Activated naive CD8-positive, alpha-beta T cell treated with anti-CD3 and anti-CD28 coated beads for 36 hours (primary cell): ENCODE measurements at places on chromosomes 11 and 22. TPM values are rescaled to one million over a fixed set of nuclear protein-coding genes. Genes with fewer than 3 reads are reported as not detected.
A peak's percentile ranks its signal among the peaks of the same experiment; 100 is the strongest.

The TMPRSS5 gene
- 0.29 TPM for total RNA-seq

The SCO2 gene
- total RNA-seq: 6.0 TPM

- no peaks in the 10 kb centered on the region for H3K36me3 ChIP-seq
- peaks cover 8% of the 10 kb centered on the region for H3K27me3 ChIP-seq
- no peak overlapping the region for H3K27ac ChIP-seq
- peaks cover 13% of the 10 kb centered on the region for H3K4me1 ChIP-seq
These were observed 2.2 kb downstream of the PAK1 start for GRCh38 chr11:77471558-77472193.

GRCh38 chr11:129881570-129882170, 13.7 kb downstream of the NFRKB start:
- H3K36me3 ChIP-seq: peaks cover 41% of the 10 kb centered on the region
- H3K27me3 ChIP-seq: no peaks in the 10 kb centered on the region
- no peak overlapping the region for H3K4me3 ChIP-seq

The MYOD1 gene
- total RNA-seq: not detected

DNA sequence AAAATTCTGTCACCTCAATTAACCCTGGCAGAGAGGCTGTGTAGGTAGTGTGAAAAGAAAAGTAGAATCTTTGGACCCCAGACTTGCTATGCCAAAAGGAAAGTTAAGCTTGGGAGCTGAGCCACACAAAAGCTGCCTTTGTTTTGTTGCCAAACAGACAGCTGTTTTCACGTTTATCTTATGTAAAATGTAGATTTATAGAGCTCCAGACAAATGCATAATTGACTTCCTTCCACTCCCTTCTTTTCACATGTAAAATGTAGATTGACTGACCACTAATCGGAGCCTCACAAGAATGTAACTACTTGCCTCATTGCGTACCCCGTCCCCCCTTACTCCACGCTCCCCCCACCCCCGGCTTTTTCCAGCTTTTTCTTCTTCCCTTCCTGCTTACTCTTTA, 2302.2 kb upstream of the RAG2 start:
- H3K27ac ChIP-seq: no peak overlapping the region
- H3K36me3 ChIP-seq: no peaks in the 10 kb centered on the region
- H3K4me3 ChIP-seq: no peak overlapping the region
- H3K27me3 ChIP-seq: no peaks in the 10 kb centered on the region
- H3K4me1 ChIP-seq: no peaks in the 10 kb centered on the region

The E2F8 gene
- total RNA-seq: 16.2 TPM

DNA sequence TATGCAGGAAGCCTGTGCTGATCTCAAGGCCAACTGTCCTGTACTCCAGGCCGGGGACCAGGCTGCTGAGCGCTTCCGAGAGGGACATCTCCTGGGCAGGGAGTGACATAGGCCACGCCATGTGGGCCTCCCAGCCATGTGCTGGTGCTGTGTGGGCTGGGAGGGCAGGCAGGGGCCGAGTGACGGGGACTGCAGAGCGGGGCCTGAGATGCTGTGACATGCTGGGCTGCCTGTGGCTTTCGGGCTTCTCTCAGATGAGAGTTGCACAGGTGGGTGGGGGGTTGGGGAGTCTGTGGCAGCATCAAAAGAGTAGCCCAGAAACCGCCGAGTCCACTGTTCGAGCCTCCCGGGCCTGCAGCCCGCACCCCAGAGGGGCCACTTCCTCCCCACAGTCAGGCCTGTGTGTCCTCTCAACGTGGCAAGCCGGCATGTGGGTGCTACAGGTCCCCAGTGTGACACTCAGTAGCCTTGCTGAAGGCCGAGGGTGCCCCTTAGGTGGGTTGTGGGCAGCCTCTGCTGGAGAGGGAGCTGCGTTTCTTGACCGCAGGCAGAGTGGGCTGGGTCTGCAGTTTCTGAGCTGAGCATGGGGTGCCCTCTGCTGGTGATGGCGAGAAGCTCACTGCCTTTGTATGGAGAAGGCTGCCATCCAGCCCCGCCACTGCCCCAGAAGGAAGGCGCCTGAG, 101.2 kb downstream of the BCR start:
- DNase-seq: peak; percentile 78
- no peaks in the 10 kb centered on the region for H3K27me3 ChIP-seq
- H3K27ac ChIP-seq: peak overlapping the region; percentile 45
- H3K4me1 ChIP-seq: peaks cover 14% of the 10 kb centered on the region

The KDELR3 gene
- 1.3 TPM for total RNA-seq

The BRSK2 gene
- 0.97 TPM for total RNA-seq

The LRRC56 gene
- 1.4 TPM for total RNA-seq

DNA sequence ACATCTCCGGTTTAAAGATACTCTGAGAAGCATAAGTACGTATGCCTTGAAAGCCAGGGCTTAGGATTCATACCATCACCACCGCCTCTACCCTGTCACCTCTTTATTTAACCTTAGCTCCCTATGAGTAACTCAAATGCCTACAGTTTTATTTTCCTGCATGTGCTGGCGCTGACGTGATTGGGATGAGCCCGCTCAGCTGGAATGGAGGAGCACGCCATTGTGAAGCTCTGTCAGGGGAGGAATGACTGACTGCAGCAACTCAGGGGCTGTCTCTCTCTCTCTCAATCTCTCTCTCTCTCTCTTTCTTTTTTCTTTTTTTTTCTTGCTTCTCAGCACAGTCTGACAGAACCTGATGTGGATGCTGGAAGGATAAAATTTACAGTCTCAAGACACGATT, 12.4 kb downstream of the CAVIN3 start:
- H3K36me3 ChIP-seq: no peaks in the 10 kb centered on the region
- H3K4me1 ChIP-seq: no peaks in the 10 kb centered on the region
- H3K27me3 ChIP-seq: peaks cover 35% of the 10 kb centered on the region
- DNase-seq: no peak
- H3K4me3 ChIP-seq: no peak overlapping the region

DNA sequence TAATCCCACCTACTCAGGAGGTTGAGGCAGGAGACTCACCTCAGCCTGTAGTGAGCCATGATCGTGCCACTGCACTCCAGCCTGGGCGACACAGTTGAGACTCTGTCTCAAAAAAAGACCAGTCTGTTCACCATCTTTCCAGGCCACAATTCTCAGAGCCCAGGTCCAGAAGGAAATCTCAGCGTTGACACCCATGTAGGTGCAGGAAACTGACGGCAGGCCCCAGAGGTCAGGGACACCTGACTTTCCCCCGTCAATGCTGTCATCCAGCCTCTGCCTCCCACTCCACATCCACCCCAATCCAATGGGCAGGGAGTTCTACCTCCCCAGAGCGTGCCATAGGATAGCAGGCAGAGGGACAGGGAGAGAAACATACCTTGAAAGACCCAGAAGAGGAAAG, 5.9 kb upstream of the GRK2 start:
- H3K4me1 ChIP-seq: peaks cover 34% of the 10 kb centered on the region
- peak overlapping the region; percentile 8 for H3K4me3 ChIP-seq
- H3K27ac ChIP-seq: no peak overlapping the region
- H3K36me3 ChIP-seq: peaks cover 8% of the 10 kb centered on the region
- H3K27me3 ChIP-seq: no peaks in the 10 kb centered on the region

GRCh38 chr22:22827187-22827939, 60.3 kb upstream of the IGLL5 start:
- H3K36me3 ChIP-seq: no peaks in the 10 kb centered on the region
- H3K4me1 ChIP-seq: peaks cover 31% of the 10 kb centered on the region
- H3K4me3 ChIP-seq: no peak overlapping the region
- DNase-seq: no peak
- H3K27ac ChIP-seq: no peak overlapping the region

DNA sequence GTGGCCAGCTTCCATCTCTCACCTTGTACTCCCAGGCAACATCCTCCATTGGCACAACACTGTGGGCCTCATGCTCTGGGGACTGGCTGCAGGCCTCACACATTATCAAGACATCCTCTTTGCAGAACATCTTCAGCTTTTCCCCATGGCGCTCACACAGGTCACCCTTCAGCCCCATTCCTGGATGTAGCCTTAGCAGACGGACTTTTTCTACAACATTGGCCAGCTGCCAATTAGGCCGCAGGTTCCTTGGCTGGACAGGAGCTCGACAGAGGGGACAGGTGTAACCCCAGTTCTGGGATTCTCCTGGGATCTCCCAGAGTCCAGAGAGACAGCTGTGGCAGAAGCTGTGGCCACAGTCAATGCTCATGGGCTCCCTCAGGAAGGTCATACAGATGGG, 3.0 kb downstream of the TRIM68 start:
- no peak overlapping the region for H3K4me3 ChIP-seq
- no peak for DNase-seq
- peaks cover 43% of the 10 kb centered on the region for H3K4me1 ChIP-seq
- no peaks in the 10 kb centered on the region for H3K27me3 ChIP-seq

DNA sequence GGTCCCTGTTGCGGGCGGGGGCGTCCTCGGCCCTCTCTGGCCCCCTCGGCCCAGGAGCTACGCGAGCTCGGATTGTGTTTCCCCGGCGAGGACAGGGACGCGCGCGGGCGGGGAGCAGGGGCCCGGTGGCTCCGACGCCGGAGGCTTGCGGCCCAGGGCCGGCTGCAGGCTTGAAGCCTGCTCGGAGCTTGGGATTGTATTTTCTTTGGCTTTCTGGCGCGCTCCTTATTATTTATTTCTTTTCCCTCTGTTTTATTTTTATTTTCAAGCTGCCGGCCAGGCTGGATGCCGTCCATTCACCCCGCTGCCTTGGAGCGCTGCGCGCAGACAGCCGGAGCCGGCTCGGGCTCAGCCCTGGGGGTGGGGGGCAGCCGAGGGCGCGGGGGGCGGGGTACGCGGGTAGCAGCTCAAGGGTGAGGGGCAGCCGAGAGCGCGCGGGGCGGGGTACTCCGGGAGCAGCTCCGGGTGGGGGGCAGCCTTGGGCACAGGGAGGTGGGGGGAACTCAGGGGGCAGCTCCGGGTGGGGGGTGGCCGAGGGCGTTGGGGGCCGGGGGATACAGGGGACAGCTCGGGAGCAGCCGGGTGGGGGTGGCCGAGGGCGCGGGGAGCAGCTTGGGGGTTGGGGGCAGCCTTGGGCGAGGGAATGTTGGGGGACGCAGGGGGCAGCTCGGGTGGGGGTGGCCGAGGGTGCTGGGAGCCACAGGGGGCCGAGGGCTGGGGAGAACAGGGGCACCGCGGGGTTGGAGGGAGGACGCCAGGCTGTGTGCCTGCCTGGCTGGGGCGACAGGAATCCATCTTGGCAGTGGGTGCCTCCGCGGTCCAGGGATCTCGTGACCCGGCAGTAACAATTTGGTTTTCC, 42.7 kb downstream of the KCNJ1 start:
- no peaks in the 10 kb centered on the region for H3K36me3 ChIP-seq
- no peak overlapping the region for H3K27ac ChIP-seq
- no peak for DNase-seq
- H3K4me3 ChIP-seq: no peak overlapping the region
- no peaks in the 10 kb centered on the region for H3K4me1 ChIP-seq

The CNTF gene
- total RNA-seq: 3.3 TPM

DNA sequence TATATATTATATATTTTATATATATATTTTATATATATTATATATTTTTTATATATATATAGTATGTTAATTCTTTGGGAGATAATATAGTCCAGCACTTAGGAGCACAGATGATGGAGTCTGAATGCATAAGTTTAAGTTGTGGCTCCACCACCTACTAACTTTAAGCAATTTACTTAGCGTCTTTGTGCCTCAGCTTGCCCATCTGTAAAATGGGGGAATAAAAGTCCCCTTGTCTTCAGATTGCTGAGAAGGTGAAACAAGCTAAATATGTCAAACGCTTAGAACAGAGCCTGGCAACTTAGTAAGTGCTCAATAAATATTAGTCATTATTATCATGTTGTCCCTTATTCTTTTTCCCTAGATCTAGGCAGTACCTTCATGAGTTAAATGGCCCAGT, 27.5 kb downstream of the DSCAML1 start:
- no peak for DNase-seq
- no peak overlapping the region for H3K27ac ChIP-seq
- H3K4me1 ChIP-seq: no peaks in the 10 kb centered on the region
- no peak overlapping the region for H3K4me3 ChIP-seq
- H3K27me3 ChIP-seq: no peaks in the 10 kb centered on the region

DNA sequence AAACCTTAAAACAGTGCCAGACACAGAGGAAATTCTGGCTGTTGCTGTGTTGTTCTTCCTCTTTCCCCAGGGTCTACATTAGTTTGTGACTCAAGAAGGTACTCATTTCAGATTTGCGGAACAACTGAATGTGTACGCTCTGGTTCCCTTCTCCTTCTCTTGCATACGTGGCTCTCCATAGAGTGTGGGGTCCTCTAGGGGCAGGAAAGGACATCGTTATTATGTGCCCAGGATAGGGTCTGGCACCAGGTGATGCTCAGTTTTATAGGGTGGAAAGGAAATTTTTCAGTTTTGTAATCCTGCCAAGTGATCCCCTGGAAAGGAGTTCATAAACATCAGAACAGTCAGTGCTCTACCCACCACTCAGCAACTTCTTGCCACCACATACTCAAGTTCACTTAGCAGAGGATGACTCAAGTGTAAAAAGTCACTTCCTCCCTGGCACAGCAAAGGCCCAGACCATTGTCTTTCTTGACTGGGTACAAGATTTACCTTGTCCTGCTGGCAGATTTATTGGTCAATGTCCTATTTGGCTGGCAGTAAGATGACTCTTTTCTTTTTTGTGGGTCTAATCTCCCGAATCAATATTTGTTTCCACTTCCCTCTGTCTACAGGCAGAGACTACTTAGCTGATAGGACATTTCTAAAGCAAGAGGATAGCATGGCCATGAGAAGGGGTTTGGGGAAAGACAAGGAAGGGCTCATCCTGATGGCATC, 246.0 kb upstream of the TENM4 start:
- H3K4me3 ChIP-seq: no peak overlapping the region
- H3K27me3 ChIP-seq: no peaks in the 10 kb centered on the region
- no peak for DNase-seq
- H3K36me3 ChIP-seq: no peaks in the 10 kb centered on the region
- no peak overlapping the region for H3K27ac ChIP-seq

GRCh38 chr22:36154423-36154945, 6.1 kb downstream of the APOL3 start:
- H3K36me3 ChIP-seq: peaks cover 56% of the 10 kb centered on the region
- H3K4me3 ChIP-seq: peak overlapping the region; percentile 48

DNA sequence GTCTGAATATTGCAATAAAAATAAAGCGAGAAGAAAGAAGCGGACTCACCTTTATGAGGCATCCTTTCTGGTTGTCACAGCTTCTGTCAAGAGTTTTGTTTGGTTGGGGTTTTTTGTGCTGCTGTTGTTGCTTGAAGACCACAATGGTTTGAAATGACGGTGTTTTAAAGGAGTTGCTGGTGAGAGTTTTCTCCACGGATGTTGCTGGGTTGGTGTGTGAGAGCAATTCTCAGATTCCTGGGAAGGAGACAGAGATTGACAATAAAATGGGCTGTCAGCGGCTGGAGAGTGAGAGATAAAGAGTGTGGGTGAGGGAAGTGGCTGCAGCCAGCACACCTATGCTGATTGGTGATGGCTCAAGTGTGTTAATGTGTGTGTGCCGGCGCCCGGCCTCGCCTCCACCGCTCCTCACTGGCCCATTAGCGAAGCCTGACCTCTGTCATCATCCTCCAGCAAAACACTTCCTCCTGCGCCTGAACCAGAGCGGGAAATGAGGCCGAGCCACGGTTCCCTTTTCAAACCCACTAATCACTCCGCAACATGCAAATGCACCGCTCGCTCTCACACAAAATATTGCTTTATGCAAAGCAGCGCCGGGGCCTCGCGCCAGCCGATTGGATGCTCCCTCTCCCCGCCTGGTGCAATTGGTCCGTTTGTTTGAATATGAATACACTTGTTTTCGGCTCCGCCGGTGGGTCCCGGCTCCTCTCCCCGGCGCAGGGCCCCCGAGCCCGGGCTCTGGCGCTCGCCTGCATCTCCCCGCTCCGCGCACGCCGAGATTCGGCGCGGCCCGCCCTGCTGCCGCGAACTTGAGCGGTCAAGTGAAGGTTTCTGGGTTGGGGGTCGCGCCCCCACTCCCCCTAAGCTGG, at the start of gene PAX6:
Gene PAX6, minus strand, starts transcription at position 544 of the 869 bp plus-strand sequence. CDS start 4,911 bp downstream, outside the sequence.
- H3K27me3 ChIP-seq: peaks cover 91% of the 10 kb centered on the region
- H3K4me3 ChIP-seq: peak within 1 kb of the TSS; percentile 64
- H3K27ac ChIP-seq: no peak within 1 kb of the TSS
- H3K4me1 ChIP-seq: peaks cover 43% of the 10 kb centered on the region
- no peaks in the 10 kb centered on the region for H3K36me3 ChIP-seq
- peak; percentile 66 for DNase-seq
